ENCODE measurements at places on chromosomes 12 and 14. TPM values are rescaled to one million over a fixed set of nuclear protein-coding genes. Genes with fewer than 3 reads are reported as not detected.
A peak's percentile ranks its signal among the peaks of the same experiment; 100 is the strongest.

DNA sequence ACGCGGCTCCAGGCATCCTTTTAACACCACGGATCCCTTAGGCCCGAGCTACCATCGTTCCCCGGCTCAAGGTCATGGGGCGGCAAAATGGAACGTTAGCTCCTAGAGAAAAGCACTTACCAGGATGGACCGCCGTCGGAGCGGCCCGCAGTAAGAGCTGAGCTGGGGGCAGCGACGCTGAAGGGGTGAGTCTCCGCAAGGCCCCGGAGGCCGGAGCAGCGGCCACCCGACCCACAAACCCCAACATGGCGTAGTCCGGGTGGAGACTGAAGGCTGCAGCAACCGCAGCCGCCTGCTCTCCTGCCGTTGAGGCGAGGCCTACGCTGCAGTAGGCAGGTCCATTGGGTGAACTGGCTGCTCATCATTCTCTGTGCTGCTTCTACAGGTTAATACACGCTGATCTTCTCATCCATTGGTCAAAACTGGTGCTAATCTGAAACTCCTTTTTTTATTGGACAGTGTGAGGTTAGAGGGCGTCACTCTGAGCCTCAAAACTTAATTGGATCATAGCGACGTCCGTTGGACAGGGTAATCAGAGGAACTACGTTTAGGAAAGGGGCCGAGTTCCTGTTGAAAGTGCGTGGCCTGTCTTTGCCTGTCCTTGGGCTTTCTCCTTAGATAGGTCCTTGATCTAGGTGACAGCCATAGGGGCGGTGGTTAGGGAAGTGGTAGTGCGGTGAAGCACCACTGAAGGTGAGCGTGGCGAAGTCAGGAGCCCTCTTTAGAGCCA is at the start of gene ATP5F1B:
TSS of gene ATP5F1B (minus strand) at position 268 of the 730 bp plus-strand sequence. CDS start at position 247, 21 bp downstream.
- peak; percentile 94 for DNase-seq

GRCh38 chr12:292186-292585 is 29.6 kb upstream of the SLC6A13 start:
- no peak for DNase-seq

DNA sequence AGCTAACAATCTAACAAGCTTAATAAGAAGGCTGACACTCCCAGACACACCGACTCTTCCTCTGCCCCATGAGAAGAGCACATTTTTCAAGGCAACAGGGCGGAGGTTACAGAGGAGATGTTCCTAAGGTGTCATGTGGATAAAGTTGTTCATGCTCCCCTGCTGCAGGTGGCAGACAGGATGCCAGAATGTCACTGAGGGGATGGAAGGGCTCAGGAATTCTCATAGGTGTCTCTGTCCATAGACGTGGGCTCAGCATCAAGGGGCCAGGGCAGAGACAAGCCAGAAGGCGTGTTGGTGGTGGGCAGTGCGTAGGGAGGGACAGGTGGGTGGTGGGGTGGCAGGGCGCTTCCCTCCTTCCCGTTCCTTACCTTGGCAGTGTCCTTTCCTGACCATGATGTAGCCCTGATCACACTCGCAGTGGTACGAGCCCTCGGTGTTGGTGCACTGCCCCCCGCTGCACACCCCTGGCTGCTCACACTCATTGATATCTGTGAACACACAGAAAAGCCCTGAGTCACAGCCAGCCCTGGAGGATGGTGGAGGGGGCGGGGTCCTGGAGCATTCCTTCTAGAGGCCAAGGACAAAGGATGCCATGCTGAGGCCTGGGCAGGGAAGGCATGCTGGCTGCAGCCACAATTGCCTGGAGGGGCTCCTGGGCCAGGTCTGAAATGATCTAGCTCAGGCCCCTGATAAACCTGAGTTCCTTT is 23.0 kb downstream of the ISCA2 start:
- DNase-seq = no peak

- no peak for DNase-seq
These were observed 291.0 kb downstream of the SNAPC1 start for GRCh38 chr14:62053188-62053587.

DNA sequence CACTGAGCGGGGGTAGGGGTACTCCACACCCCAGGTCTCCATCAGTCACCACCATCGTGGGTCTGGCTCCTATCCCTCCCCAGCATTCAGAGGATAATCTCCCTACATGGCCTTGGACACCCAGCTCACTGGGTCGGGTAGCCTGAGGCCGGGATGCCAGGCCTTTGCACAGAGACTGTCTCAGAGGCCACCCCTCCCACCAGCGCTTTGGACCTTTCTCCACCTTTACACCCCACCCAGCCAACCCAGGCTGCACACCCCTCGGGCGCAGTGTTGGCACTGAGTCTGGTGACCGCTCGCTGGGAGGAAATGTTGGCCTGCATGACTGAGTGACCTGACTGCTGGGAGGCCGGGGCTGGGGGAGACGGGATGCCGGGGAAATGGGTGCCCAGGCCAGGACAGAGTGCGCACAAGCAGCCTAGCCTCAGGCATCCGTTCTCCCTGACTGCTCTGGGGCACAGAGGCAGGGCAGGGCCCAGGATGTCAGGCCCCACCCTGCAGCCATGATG is 10.6 kb upstream of the LBHD2 start:
- DNase-seq = peak; percentile 89

DNA sequence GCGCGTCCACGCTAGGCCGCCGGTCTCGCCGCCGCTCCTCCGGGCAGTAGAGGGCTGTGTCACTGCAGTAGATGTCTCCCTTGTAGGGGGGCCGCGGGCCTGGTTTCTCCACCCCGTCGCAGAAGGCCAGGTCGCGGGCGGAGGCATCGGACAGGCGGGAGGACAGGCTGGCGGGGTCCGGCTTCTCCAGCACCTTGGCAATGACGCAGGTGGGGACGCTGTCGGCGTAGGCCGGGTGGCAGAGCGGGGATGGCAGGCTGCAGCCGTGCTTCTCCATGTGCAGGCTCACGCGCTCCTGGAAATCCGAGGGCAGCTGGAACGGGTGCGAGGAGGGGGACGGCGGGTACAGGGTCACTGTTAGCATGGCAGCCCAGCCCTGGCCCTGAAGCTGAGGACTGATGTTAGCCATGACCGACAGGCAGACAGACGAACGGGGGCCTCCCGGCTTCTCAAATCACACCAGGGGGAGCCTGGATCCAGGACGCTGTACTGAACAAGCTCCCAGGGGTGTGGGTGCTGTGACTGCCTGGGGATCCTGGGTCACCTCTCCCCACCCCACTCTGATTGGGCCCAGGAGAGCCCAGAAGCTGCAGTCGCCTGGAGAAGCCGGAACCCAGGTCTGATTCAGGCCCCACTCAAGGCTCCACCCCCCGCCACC is 48.1 kb downstream of the BEGAIN start:
- DNase-seq = peak; percentile 87

DNA sequence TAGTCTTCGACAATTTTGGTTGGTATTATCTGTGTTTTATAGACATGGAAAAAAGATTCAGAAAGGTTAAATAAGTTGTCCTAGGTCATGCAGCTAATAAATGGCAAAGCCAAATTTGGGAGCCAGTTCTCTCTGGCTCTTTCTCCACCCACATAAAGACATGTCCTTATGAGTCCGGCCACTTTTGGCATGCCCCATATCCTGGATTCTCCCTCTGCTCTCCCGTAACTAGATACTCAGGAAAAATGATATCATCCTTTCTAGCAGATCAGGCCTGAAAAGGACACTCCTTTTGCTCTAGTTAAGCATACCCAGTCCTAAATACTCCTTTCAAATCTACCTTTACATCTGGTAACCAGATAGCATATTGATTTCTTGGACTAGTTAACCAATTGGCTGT is 64.4 kb downstream of the TTLL5 start:
- DNase-seq = no peak

DNA sequence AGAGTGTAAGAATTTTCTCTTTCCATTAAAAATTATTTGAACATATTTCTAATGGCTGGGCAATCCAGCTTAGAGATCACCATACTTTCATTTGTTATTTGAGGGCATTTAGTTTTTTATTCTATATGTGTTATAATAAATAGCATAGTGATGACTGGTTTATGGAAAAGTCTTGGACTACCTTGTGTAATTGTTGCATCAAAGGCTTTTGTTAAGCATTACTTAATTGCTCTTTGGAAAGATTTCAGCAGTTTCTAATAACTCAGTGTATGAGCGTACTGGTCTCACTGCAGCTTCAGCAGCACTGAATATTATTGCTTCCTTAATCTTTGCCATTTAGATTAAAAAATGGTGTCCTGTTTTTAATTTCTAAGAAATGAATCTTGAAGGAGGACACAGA is 22.8 kb downstream of the TMEM19 start:
- DNase-seq = no peak

DNA sequence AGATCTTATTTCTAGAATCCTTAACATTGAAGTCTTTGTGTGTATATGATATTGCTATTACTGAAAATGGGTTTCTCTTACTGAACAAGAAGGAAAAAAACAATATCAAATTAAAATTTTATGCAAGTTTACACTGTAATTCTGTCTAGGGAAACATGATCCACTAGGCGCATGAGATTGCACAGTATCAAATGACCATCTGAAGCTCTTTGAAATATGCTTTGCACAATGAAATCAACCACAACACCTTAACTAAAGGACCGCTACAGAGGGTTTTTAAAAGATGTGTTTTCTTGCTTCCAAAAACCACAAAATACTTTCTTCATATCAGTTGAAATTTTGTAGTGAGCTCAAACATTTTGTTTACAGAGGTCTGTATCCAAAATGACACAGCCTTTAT is 15.1 kb upstream of the KERA start:
- no peak for DNase-seq

DNA sequence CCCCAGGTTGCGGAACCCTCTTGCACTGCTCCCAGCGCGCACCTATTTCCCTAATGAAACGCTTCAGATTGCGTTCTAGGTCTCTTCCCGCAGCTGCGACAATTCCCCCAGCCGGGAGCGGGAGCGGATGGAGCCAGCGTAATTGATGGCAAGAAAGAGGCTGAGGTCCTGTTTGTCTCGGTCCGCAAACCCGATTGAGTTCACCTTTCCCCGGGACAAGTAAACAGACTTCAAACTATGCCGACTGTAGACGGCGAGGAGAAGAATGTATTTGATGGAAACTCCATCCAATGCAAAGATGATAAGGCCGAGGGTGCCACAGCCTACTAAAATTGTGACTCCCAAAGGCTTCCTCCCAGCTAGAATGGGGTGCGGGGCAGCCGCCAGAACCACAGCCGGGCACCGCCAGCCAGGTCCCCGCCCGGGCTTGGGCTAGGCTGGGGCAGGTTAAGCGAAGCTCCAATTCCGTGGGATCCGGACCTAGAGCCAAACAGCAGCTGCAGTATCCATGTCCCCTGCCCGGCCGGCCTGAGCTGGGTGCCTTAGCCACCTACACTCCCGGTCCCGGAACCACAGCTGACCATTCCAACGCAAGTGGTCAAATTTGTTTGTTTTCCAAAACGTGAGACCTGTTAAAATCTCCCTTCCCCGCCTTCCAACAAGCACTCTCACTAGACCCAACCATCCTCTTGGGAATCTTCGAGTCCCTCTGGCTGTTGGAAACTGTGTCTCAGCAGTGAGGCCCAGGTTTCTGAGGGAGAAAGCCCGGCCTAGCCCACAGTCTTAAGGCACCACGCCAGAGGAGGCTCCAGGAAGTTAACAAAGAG is 5.5 kb downstream of the NKX2-1 start:
- DNase-seq = no peak

DNA sequence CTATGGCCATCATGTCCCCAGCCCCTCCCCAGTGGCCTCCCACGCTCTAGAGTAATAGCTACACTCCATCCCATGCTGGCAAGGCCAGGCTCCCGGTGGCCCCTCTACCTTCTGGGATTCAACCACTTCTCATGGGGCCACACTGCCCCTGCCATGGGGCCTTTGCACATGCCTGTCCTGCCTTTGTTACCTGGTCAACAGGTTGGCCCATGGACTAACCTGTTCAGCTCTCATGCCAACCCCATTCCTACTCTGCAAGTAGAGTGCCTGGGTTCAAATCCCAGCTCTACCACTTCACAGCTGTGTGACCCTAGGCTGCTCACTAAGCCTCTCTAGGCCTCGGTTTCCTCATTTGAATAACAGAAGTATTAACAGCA is 98.5 kb downstream of the RFLNA start:
- DNase-seq = no peak

GRCh38 chr14:24262821-24263733 is at the start of gene TGM1:
Gene TGM1 (minus strand): TSS chr14:24263177. CDS start chr14:24262352, 825 bp downstream.
- no peak for DNase-seq

NEUROD4 gene
- not detected for total RNA-seq

TIGAR gene
- 13.8 TPM for total RNA-seq

PZP gene
- 0.61 TPM for total RNA-seq

AMHR2 gene
- total RNA-seq = not detected

TAS2R7 gene
- not detected for total RNA-seq

LRRC43 gene
- total RNA-seq = 1.1 TPM

LACRT gene
- total RNA-seq = not detected
